ENCODE measurements at places on chromosomes 1 and 21.

DNA sequence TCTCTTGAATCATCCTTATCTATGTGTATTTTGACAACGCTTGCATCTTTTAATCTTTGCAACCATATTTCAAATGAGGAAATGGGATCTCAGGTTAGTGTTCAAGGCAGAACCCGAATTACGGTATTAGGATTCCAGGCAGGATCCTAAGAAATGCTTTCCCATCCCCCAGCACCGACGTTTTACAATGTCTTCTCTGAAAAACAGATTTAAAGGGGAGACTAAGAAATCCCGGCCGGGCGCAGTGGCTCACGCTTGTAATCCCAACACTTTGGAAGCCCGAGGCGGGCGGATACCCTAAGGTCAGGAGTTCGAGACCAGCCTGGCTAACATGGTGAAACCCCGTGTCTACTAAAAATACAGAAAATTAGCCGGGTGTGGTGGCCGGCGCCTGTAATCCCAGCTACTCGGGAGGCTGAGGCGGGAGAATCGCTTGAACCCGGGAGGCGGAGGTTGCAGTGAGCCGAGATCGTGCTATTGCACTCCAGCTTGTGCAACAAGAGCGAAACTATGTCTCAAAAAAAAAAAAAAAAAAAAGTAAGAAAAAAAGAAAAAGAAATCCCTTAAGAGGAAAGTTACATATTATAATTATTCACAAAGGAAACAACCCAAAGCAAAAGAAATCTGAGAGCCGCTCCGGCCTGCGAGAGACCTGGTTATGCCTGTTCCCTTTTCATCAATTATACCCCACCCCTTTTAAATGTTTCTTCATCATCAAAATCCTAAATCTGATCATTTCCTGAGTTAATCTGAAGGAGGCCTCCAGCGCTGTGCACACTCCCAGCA is 801 bp upstream of the GORAB start:
- no peak for ATAC-seq

DNA sequence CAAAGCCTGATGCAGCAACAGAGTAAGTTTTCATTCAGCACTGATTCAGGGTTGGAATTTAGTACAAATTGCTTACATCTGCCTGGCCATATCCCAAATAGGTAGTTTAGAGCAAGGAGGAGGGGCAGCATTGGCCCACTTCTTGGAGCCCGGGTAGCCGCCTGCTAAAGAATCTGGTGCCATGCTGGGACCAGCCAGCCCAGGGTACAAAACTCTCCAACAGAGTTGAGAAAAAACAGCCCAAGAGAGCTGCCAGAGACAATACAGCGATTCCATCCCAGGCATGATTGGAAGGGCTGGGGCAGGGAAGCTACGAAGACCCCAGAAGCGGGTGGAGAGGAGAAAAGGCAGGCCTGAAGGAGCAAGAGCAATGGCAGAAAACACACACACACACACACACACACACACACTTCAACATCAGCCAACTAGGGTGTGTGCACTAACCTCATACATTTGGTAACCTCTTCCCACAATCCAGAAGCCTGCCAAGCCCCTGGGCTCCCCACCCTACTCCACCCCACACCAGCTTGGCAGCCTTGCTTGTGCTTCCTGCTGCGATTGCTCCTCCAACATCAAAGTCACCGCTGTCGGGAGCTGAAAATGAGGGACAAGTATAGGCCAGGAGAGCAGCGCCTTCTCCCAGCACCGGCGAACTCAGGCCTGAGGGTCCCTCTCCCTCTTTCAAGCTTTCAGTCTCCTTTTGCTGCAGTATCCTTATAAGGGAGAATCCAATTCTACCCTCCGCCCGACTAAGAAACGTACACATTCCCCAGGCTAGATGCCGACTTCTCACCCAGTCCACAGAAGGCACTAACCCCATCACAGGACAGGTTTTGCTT is 1.2 kb downstream of the PIK3C2B start:
- ATAC-seq, result no peak

DNA sequence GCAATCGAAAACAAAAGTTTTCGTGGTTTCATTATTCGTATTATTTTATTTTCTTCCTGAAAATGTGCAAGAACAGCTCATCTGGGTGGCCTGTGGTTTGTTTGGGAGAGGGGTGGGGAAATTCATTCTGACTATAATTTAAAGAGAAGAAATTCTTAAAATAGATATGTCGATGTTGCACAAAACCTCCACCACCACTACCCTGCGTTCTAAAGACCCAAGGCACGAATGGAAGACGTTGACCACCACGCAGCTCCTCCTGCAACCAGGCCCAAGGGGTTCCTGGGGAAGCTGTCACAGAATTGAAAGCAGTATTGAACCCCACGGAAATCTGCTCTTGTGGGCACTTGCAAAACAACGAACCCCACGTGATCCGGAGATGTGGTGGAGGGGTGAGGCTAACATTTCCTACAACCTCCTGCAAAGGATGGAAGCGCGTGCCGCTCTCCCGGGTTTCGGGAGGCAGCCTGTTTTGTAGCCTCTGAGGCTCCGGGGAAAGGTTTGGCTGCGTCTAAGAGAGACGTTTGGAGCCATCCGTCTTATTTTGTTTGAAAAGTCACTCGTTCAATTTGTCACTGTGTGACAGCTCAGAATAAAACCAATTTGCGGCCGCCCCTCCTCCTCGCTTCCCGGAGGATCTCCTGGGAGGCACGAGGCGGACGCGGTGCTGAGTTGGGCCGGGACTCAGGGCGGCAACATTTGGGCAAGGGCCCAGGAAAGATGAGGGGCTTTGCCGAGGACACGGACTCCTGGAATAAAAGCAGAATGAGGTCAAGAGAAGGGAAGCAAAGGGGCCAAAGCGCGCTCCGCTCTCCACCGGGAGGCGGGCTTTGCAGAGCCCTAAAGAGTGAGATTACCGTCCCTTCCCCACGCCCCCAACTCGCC is 810 bp upstream of the HLX start:
- ATAC-seq, result peak; percentile 59

- ATAC-seq, result no peak
These were observed 1011.1 kb downstream of the PLA2G4A start for GRCh38 chr1:187839873-187840272.

Data from stimulated activated memory B cell treated with anti-CD40 and anti-IgM and Interleukin-4, amounts not matched to agents 10 μg/mL and 1 μg/mL and 100 μg/mL, for 72 hours (primary cell).